ENCODE measurements at places on chromosomes 12 and 14.

DNA sequence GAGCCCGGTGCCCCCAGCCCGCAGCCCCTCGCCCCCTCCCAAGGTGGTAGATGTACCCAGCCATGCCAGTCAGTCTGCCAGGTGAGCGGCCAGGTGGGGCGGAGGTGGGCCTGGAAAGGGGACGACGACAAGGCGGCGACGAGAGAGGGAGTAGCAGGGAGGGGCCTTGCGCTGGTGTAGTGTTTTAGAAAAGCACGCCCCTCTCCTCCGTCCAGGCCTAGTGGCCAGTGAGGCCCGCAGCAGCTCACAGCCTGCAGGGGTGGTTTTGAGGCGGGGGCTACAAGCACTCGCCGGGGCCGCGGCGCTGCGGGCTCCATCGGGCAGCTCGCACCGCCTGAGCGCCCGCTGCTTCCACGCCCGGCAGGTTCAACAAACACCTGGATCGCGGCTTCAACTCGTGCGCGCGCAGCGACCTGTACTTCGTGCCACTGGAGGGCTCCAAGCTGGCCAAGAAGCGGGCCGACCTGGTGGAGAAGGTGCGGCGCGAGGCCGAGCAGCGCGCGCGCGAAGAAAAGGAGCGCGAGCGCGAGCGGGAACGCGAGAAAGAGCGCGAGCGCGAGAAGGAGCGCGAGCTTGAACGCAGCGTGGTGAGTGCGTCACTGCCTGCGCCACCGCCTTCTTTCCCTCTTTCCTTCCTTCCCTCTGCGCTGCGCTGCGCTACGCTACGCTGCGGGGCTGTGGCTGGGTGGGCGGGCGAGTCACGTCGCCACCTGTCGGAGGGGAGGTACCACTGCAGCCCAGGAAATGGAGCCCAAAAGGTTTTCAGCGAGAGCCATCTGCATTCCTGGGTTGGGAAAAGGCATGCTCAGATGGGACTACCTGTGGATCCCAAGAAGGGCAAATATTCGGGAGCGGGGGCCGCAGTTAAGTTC is 5.9 kb upstream of the RNU7-1 start:
- peak; percentile 86 for DNase-seq

DNA sequence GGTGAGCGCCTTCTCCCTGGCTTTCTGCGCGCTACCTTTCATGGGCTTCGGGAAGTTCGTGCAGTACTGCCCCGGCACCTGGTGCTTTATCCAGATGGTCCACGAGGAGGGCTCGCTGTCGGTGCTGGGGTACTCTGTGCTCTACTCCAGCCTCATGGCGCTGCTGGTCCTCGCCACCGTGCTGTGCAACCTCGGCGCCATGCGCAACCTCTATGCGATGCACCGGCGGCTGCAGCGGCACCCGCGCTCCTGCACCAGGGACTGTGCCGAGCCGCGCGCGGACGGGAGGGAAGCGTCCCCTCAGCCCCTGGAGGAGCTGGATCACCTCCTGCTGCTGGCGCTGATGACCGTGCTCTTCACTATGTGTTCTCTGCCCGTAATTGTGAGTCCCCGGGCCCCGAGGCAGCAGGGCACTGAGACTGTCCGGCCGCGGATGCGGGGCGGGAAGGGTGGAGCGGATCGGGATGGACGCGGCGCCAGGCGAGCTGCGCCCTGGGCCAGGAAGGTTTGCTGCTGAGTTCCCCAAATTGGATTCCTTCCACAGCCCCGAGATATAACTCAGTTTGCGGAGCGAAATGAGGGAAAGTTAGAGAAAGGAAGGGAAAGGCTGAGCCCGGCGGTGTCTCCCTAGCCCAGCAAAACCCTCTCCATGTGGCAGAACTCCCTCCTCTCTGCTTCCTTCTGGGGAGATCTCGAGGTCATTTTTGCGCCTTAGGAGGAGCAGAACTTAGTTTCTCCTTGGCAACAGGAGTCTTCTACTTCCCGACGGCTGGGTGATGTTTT is 972 bp downstream of the PTGDR start:
- no peak for DNase-seq

GRCh38 chr14:67474366-67474765 is 14.2 kb downstream of the TMEM229B start:
- DNase-seq, result no peak

GRCh38 chr12:28512876-28513275 is 322.6 kb downstream of the CCDC91 start:
- DNase-seq, result no peak

- DNase-seq, result no peak
Measured at GRCh38 chr14:56552615-56553014, 27.0 kb upstream of the TMEM260 start.

- DNase-seq, result peak; percentile 27
Measured at GRCh38 chr14:92603309-92604242, 90.0 kb downstream of the RIN3 start.

DNA sequence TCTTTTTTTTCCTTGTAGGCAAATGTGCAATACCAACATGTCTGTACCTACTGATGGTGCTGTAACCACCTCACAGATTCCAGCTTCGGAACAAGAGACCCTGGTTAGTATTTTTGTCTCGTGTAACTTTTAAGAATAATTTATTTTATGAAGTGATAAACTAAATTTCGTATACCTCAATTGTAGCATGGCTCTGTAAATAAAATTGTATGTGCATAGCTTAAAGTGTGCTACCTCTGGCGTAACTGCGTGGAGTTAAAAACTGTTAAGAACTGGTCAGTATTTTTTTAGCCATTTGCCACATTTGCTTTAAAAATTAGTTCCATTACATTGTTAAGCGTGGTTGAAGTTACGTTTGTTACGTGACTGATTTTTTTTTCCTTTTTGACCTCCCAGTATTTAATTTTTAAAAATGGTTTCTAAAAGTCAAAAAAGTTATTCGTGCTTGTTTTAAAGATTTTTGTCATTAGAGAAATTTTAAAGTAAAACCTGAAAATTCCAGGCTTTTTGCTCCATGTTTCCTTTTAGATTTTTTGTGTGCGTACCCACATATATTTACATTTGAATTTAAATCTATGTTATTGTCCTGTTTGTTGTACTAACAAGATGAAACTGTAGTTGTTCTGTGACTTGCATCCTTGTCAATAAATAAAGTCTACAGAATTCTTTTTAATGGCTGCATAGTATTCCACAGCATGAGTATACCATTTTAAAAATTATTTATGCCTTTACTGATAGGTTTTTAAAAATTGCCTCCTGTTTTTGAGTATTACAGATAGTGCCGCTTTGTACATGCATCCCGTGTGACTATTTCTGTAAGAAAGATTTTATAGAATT is 1.4 kb downstream of the MDM2 start:
- no peak for DNase-seq

GRCh38 chr14:39957290-39957689 is 525.1 kb upstream of the FBXO33 start:
- DNase-seq, result no peak

- no peak for DNase-seq
Measured at GRCh38 chr12:65294641-65295262, 16.3 kb downstream of the MSRB3 start.

DNA sequence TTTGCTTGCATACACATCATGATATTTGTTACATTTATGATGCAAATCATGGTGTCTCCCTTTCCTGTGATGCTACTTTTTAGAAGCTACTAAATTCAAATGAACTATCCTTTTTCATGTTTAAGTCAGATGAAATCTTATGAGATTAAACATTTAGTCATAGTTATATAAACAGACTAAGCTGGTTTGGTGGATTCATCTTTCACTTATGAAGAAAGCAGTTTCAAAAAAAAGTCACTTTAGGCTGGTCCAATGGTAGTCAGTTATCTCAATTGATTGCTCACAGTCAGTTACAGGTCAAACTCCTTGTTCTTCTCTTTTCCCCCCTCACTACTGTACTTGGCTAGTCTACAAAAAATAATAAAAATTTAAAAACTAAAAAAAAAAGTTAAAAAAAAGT is 19.7 kb downstream of the SYCP3 start:
- DNase-seq, result no peak

DNA sequence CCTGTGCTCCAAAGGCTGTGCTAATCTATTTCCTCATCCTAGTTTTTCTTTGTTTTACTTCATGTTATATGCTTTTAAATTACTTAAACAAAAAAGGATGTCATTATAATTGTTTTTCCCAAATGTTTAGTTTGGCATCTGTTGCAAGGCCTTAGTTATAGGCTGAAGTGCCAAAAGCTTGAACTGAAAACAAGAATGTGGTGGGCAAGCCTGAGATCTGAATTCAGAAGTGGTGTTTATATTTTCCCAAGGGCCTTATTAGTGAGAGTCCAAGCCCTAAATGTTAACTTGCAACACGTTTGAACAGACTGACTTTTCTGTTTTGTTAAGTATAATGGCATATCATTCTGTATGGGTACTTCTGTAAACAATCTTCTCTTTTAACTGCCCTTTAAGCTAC is 326.8 kb downstream of the CCDC91 start:
- no peak for DNase-seq

DNA sequence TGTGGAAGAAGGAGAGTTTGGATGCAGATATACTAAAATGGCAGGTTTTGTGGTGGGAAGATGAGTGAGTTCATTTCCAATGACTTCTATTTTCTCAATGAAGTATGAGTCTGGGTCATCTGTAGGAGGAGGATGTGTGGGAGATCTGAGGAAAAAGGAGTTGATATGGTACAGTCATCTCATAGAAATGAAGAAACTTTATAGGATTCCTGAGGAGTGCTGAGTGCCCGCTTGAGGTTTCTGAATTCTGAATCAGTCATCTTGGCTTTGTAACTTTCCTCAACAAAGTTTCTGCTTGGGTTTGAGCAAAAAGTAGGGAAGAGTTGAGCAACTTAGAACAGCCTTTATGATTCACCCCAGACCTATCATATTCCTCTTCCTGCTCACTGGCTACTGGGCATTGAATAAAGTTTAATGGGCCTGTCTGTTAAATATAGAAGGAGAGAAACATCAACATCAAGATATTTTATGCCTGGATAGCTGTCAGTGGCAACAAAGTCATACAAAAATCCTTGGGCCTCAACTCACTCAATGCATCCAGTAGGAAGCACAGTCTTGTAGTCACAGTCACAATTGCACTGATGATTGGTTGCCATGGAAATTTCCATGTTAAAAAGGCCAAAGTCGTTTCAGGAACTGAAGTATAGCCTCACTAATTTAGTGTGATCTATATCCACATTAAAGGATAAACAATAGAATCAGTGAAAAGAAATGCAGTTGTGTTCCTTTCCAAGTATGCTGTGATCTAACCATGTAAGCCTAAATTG is 284.7 kb downstream of the DUSP6 start:
- no peak for DNase-seq

GRCh38 chr12:120944645-120945217 is 33.6 kb upstream of the HNF1A start:
- DNase-seq, result peak; percentile 8

GRCh38 chr14:33085799-33086198 is 147.1 kb downstream of the NPAS3 start:
- no peak for DNase-seq

DNA sequence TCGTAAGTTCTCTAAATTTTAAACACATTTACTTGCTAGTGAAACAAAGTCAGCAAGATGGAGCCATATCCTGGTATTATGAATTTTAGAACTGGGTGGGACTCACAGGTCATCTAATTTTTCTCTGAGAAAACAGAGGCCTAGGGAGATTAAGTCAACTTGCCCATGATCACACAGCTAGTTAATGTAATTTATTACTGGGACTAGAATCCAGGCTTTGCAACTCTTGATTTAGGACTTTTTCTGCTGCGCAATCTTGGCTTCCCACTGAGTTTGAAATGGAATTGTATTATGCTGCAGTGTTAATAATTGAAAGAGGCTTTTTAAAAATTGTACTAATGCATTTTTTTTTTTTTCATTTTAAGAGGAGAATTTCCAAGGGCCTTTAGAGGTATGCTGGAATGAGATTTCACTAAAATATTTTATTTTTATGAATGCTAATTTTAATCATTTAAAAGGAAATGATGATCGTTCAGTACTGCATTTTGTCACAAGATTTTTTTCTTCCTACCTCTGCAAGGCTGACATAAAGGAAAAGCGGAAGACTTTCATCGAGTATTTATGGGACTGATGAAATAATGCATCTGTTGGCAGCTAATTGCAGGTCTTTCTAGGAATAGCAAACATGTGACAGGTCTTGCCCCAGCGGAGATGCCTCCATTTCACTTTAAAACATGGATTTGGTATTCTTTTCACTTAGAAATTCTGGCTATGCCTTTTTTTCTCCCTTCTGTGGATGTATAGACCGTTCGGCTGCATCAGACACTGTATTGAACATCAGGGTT is 9.6 kb downstream of the CRADD start:
- no peak for DNase-seq

DNA sequence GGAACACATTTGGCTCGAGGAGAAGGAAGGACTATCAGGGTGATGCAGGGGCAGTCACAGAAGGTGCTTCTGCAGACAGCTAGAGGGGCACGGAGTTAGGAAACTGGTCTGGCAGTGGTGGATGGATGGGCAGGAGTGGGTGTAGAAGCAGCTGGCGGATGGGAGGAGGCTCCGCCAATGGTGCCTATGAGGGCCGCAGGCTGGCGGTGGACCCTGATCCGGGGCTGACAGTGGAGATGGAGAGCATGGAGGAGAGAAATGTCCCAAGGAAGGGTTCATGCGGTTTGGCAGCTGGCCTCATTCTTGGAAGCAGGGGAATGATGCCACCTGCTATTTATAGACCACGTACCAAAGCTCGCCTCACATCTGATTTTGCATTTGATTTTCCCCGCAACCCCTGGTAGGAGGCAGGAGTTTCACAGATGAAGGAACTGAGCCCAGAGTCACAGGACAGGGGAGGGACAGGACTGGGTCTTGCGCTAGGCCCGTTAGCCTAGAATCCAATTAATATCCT is 237.1 kb downstream of the FOXN3 start:
- DNase-seq, result no peak

- DNase-seq, result no peak
Measured at GRCh38 chr14:92649934-92650545, 98.4 kb downstream of the LGMN start.

DNA sequence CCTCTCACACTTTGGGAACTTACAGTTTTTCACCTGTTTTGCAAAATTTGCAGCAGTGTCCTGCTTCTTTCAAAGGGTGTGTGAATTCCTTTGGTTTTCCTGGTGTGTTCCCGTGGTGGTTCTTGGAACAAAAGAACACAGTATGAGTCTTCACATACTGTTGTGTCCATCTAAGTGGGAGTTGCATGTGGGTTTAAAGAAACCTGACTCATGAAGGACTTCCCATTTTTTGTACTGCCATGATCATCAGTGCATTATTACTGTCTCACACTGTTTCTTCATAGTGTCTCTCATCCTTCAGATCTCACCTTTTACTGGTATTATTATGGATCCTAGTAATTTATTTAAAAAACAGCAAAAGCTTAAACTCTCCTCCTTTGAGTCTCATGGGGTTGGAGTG is 3.8 kb upstream of the GZMH start:
- DNase-seq, result no peak

GRCh38 chr14:24513009-24513408 is 4.9 kb upstream of the CMA1 start:
- no peak for DNase-seq

DNA sequence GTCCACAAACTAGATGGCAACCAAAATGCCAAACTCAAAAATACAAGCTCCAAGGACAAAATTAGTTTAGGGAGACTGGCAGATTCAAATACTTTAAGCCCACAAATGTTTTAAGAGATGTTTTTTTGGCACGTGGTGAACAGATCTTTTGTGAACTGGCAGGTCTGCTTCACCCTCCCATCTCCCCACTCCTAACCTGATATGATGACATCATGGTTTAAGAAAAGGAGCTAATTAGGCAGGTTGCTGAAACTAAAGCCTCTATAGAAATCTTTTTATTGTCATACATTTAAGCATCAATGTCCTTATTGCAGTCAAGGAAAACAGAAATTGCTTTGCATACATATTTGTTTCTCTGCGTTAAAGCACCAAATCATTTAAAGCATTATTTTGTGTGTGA is 5.8 kb downstream of the LRIG3 start:
- DNase-seq, result no peak
